ENCODE measurements at places on chromosomes 2 and 18. TPM values are rescaled to one million over a fixed set of nuclear protein-coding genes. Genes with fewer than 3 reads are reported as not detected.
A peak's percentile ranks its signal among the peaks of the same experiment; 100 is the strongest.

DNA sequence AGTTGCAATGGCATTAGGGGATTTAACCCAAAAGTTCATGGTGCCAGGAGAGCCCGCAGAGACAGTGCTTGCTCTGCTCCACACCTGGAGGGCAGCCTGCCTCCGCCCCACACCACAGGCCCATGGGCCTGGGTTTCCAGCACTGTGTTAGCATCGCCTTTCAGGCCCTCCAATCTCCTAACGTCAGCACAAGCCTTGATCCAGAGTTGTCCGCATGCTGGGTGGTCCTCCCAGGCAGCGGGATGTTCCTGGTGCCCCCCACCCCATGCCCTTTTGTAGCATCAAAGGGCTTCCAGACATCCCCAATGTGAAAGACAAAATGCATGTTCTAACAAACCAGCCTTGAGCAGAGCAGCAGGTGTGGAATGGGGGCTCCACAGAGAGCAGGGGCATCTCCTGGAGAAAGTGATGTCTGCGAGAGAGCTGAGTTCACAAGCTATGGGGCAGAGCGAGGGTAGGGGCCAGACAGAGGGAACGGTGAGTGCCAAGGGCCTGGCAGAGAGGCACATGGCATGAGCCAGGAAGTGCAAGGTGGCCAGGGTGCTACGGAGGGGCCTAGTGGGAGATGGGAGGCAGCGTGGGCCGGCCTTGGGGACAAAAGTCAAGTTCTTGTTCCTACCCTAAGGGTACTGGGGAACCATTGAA lies 119.2 kb downstream of the CYP26B1 start:
- no peaks in the 10 kb centered on the region for H3K4me1 ChIP-seq
- H3K27ac ChIP-seq, result no peak overlapping the region
- H3K27me3 ChIP-seq, result no peaks in the 10 kb centered on the region
- DNase-seq, result no peak
- no peak overlapping the region for H3K4me3 ChIP-seq

Gene REG1A
- total RNA-seq, result 6.4 TPM

Gene FN1
- 8,882 TPM for total RNA-seq

DNA sequence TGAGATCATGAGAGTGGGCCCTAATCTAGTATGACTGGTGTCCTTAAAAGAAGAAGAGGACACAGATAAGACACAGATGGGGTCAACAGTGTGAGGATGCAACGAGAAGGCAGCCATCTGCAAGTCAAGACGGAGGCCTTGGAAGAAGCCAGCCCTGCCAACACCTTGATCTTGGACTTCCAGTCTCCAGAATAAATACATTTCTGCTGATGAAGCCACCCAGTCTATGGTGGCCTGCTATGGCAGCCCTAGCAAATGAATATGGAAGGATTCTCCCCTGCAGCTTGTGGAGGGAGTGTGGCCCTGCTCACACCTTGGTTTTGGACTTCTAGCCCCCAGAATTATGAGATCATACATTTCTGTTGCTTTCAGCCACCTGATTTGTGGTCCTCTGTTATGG lies 12.3 kb downstream of the CTIF start:
- H3K27ac ChIP-seq, result no peak overlapping the region
- no peak overlapping the region for H3K4me3 ChIP-seq
- H3K27me3 ChIP-seq, result no peaks in the 10 kb centered on the region
- H3K36me3 ChIP-seq, result peaks cover 3% of the 10 kb centered on the region

Gene SH3YL1
- total RNA-seq, result 40.6 TPM

Gene DTNA
- total RNA-seq, result 78.4 TPM

DNA sequence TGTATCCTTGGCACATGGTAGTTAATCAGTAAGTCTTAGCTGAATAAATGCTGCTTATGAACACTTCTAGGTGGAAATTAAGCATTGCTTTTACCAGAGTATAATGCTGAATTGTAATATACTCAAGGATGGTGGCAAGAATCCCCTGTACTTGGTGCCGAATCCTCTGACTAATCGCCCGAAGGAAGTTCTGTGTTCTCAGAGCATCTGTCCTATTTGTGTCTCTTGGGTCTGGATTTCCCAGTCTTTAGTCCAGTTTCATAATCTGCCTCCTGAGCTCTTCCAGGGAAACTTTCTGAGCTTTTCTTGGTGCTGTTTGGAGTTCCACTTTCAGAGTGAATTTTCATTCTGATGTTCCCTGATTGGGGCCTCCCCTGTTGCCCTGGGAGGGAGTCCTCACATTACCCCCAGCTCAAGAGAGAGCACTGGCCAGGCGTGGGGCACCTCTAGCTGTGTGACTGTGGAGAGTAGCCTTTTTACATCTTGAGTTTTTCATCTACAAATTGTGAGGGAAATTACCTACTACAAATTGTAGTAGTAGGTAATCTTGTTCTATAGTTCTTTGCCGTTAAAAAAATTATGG lies 144.9 kb downstream of the LTBP1 start:
- peak overlapping the region; percentile 39 for H3K4me3 ChIP-seq
- no peaks in the 10 kb centered on the region for H3K36me3 ChIP-seq
- no peak for DNase-seq
- peak overlapping the region; percentile 77 for H3K27ac ChIP-seq

GRCh38 chr2:213021971-213022899 lies 129.2 kb downstream of the IKZF2 start:
- no peaks in the 10 kb centered on the region for H3K4me1 ChIP-seq
- H3K36me3 ChIP-seq, result no peaks in the 10 kb centered on the region
- H3K27me3 ChIP-seq, result no peaks in the 10 kb centered on the region
- H3K27ac ChIP-seq, result no peak overlapping the region
- no peak for DNase-seq

Data from thoracic aorta (tissue), 2 donors.